ENCODE measurements at places on chromosomes 13 and 19.
A peak's percentile ranks its signal among the peaks of the same experiment; 100 is the strongest.

DNA sequence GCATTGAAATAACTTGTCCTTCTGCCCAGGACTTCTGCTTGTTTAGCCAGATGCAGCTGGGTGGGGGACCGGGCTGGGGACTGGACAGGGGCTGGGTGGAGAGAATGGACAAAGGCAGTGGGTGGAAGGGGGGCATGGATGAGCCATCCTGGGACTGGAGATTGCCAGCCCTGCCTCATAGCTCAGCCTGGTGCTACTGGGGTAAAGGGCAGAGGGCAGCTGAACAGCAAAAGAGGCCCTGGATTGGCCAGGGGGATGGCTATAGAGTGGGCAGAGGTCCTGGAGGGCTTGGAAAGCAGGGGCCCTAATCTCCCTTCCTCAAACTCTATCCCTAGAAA is 17.7 kb upstream of the PLAUR start:
- DNase-seq: no peak

- DNase-seq: no peak
Observed at GRCh38 chr13:21033212-21033840, 28.1 kb downstream of the LATS2 start.

DNA sequence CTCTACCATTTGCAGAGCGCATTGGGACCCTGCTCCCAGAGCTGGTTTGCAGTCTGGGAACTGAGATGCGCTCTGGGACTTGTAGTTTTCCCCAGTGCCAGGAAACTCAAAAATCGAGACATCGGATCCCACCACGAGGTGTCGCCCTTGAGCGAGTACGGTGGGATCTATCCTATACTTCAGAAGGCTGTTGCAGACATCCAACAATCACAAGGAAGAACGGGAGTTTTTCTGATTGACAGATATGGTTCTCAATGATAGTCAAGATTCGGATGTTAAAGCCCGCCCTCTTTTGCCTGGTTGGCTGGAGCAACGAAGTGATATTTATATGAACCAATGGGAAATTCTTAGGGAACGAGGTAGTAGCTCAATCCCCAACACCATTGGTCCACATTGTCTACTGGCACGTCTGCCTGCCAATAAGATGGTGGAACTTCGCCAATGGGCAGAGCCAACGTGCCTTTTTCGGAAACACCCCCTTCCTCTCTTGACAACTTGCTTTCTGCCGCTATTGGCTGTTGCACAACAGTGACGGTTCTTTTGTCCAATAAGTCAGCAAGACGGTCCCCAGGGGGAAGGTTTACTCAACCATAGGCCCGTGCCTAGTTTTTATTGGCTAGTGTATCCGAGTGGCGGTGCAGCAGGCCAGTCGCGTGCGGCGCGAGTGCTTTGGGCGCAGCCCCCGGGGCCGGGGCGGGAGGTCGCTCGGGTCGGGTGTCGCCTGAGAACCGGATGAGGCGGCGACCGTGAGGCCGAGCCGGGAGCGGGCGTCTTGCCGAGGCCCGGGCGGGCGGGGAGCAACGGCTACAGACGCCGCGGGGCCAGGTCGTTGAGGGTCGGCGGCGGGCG is at the start of gene DNM2:
Gene DNM2 (plus strand): TSS at position 724 of the 849 bp plus-strand sequence. CDS start 164 bp downstream, outside the sequence.
- DNase-seq: peak; percentile 99

DNA sequence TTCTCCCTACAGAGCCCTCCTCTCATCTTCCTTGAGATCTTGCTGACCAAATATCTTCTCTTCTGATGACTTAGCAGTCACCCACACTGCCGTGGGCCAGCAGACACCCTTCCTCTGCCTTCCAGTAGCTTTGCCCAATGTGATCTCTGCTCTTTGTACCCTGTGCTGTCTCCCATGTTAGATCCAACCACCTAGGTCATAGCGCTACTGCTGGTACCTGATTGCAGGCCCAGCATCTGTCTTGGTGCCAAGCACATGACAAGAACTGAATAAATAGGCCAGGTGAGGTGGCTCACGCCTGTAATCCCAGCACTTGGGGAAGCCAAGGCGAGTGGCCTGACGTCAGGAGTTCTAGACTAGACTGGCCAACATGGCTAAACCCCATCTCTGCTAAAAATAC is 149.7 kb downstream of the TM9SF2 start:
- DNase-seq: no peak

DNA sequence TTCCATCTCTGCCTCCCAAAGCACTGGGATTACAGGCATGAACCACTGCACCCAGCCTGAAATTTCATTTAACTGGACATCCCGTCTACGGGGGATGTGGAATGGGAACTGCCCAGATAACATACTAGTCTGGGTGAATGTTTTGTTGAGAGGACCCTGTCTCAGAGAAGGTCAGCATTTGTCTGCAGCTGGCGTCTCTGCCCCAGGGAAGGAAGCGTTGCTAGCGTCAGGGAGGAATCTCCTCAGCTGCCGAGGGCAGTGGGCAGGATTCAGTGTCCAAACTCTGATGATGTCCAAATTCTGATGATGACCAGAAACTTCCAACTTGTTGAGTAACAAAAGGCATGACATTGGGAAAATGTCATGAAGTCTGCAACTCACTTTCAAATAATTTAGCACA is 3.1 kb downstream of the NXNL1 start:
- no peak for DNase-seq

GRCh38 chr19:19337120-19337519 is 16.5 kb downstream of the MAU2 start:
- no peak for DNase-seq

- no peak for DNase-seq
Observed at GRCh38 chr13:94968757-94969086, 256.4 kb upstream of the SOX21 start.

- no peak for DNase-seq
Observed at GRCh38 chr19:41149831-41150230, 35.6 kb downstream of the CYP2F1 start.

- no peak for DNase-seq
Observed at GRCh38 chr13:101417043-101417406, 717 bp upstream of the NALCN start.

DNA sequence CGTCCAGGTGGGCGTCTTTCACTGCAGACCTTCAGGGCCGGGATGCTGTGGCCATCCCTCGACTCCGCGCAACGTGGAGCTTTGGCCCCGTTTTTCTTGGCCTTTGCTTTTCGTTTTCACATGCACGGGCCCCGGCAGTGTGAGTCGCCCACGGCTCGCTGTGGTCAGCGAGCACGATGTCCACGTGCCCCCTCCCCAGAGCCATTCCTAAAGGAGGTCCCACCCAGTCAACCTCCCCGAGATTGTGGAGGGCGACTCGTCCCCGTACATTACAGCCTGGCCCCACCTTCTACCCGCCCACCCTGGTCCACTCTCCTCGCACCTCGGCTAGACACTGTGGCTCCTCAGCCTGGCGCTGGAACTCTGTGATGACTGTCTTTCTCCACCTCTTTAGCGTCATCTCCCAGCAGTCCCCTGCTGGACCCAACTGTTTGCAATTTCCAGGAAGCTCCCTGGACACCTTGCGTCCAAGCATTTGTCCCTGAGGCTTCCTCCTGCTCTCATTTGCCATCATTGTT is 405 bp downstream of the ZNF446 start:
- no peak for DNase-seq

DNA sequence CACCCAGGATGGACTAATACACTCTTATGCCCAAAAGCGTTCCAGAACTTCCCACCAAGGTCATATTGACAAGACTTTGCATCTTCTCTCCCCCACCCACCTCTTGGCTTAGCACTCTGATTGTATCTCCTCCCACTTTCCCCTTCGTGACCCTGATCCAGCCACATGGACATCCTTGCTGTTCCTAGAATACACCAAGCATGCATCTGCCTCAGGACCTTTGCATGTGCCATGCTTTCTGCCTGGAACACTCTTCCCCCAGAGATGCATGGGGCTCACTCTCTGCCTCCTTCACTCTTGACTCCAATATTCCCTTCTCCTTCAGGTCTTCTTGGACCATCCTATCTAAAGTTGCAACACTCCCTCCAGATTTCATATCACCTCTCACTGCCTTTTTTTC is 16.2 kb upstream of the LAIR1 start:
- no peak for DNase-seq

Measured in HAP-1 (cell line).